ENCODE measurements at places on chromosomes 7 and 10.

DNA sequence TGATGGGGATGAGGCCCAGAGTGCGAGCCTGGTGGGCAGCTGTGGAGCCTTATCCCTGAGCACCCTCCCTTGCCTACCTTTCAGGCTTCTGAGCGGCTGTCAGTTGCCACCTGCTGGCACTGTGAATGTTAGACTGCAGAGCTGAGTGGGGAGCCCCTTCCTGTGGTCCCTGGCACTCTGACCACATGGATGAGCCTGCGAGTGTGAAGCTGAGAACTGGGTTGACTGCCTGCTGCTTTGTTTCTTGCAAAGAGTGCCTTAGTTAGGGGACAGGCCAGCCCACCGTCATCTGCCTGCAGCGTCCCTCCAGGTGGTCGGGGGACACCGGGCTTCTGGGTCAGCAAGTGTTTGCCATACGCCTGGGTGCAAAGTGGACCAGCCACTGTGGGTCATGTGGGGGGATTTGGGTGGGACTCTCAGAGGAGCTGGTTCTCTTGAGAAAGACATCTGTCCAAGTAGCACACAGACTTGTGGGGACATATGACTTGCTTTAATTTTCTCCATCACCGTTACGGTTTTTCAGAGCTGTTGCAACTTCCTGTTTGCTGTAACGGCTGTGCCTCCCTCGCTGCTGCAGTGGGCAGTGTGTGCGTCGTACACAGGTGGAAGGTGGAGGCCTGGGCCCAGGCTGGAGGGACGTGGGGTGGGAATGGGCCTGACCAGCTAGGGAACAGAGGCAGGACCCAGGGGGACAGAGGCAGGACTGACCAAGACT lies 13.7 kb downstream of the INPP5A start:
- no peak for DNase-seq

DNA sequence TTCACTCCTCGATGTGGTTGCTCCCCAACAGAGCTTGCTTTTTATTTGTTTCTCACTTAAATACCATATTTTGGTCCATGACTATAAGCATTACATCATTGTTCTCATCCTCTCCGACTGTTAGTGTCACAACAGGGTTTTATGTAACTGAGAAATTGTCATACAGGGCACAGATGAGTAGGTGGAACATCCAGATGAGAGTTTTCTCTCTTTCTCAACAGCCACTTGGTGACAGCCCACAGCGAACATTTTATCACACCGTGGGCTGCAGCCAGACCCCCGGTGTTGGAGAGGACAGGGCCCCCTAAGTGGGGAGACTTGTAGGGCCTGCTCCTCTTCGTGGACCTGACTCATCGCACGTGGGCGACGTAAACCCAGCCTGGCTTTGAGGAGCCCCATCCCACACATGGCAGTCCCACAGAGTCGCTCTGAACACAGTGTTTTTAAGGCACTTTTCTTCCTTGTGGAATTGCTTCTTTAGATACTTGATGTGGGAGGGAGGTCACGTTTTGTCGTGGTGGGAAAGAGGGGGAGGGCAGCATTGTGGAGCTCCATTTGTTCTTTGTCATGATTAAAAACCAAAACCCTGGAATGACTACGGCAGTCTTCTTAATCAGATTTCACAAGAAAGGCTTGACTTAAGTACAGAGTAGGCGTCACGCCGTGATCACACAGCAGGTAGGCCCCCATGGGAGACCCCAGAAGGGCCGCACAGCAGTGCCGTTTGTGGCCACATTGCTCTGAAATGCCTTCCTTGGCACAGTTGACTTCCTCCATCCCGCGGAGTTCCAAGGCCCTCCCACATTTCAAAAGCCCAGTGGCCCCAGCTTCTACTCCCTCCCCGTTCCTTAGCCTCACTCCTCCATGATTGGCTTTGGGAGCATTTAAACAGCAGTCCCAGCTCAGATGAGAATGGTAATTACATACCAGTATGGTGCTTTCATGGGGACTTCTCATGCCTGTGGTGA lies 220.6 kb downstream of the CCDC3 start:
- no peak for DNase-seq

- no peak for DNase-seq
Observed at GRCh38 chr7:73827567-73828106, 3.2 kb upstream of the CLDN4 start.

DNA sequence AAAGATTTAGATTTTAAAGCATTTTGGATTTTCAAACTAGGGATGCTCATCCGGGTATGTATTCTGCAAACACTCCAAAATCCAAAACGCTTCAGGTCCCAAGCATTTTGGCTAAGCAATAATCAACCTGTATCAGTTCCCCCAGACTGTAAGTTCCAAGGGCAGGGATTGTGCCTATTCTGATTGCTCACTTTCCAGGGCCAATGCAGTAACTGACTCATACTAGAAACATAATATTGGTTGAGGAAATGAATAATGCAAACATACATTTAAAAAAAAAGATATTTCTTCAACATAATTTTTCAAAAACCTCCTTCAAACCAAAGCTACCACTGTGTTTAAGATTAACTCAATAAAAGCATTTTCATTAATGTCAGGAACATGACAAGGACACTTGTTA lies 69.5 kb downstream of the HIBADH start:
- no peak for DNase-seq

- no peak for DNase-seq
Observed at GRCh38 chr10:11045995-11046775, 28.5 kb downstream of the CELF2 start.

GRCh38 chr10:126503392-126504062 lies 115.2 kb upstream of the ADAM12 start:
- no peak for DNase-seq

GRCh38 chr10:98576096-98576495 lies 129.4 kb upstream of the HPS1 start:
- DNase-seq: no peak

GRCh38 chr7:2645274-2645868 lies 13.6 kb downstream of the TTYH3 start:
- DNase-seq: no peak

DNA sequence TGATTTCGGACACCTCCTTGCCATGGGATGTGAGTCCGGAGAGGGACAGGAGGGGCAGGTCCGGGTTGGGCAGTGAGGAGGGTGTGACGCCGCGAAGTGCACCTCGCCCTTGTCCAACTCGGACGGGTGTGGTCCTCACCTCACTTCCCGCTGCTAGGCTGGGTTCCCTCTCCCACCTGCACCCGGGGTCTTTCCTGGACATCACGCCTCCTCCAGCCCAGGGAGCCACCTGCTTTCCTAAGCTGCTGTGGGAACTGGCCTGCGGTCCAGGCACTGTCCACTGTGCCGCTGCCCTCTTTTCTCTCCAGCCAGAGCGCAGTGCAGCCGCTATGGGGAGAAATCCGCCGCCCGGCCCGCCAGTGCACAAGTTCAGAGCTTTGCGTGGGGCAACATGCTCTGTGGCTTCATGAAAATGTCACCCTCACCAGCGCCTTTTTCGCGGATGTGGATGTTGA lies 45.0 kb upstream of the ZNF716 start:
- DNase-seq: no peak

GRCh38 chr7:20503278-20503950 lies 112.1 kb upstream of the ABCB5 start:
- DNase-seq: no peak

DNA sequence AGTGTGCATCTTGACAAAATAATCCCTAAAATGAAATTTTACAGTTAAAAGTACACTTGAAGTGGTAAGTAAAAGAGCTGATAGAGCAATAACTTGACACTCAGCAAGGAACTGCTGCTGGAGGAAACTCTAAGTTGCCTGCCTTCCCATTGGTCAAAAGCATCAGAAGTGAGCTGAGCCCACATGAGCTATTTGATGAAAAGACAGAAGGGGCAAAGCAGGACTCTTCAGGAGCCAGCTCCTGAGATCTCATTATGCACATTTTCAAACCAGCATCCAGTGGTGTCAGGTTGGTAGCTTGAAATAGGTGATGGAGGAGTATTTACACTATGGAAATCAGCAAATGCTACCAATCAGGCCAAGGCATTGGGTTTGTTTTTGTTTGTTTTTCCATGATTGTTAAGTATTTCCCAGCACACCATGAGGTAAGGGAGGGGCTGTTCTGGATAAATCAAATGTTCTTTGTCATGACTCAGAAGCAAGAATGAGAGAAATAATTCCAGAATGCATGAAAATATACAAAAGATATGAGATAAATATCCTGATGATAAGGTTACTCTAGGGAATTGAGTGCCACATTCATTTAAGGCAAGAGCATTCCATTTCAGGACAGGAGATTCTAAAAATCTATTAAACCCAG lies 316.6 kb downstream of the SNX13 start:
- no peak for DNase-seq

DNA sequence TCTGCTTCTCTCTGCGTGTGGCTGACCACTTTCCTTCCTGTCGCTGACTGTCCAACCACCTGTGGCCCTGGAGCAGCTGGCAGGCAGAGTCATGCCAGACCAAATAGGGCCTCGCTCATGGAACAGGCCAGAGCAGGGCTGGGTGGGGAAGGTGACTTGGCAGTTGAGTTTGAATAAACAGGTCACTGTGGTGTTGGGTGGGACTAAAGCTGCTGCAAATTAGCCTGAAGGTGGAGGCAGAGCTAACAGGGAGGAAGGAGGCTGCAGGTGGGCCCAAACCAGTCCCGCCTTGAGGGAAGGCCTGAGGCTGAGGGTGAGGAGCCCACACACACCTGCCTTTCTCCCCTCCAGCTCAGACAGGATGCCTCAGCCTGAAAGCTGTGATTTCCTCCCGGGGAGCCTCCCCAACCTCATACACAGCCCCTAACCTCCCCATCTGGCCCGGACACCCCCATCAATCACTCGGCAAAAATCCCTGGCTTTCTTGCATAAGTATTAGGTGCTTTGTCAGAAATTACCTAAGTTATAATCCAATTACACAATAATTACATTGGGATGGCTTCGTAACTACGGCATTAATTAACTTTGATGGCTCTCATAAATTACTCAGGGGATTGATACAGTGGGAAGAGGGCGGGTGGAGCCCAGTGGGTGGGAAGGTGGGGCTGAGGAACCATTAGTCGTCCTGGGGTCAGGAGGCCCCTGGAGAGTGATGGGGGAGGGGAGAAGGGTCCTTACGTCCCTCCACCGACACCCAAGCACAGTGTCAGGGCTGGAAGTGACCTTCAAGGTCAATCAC lies 97.7 kb upstream of the PCBD1 start:
- DNase-seq: no peak

DNA sequence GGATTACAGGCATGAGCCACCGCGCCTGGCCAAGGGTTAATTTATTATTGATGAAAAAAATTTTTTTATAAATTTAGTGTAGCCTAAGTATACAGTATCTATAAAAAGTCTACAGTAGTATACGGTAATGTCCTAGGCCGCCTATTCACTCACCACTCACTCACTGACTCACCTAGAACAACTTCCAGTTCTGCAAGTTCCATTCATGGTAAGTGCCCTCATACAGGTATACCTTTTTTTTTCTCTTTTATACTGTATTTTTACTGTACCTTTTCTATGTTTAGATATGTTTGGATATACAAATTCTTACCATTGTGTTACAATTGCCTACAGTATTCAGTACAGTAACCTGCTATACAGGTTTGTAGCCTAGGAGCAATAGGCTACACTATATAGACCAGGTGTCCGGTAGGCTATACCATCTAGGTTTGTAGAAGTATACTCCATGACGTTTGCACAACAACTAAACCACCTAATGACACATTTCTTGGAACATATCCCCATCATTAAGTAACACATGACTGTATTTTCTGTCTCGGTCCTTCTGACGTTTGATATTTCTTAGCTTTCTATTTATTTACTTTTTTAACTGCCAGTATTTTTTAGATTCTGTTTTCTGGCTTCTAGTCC lies 23.4 kb downstream of the IRF5 start:
- no peak for DNase-seq

DNA sequence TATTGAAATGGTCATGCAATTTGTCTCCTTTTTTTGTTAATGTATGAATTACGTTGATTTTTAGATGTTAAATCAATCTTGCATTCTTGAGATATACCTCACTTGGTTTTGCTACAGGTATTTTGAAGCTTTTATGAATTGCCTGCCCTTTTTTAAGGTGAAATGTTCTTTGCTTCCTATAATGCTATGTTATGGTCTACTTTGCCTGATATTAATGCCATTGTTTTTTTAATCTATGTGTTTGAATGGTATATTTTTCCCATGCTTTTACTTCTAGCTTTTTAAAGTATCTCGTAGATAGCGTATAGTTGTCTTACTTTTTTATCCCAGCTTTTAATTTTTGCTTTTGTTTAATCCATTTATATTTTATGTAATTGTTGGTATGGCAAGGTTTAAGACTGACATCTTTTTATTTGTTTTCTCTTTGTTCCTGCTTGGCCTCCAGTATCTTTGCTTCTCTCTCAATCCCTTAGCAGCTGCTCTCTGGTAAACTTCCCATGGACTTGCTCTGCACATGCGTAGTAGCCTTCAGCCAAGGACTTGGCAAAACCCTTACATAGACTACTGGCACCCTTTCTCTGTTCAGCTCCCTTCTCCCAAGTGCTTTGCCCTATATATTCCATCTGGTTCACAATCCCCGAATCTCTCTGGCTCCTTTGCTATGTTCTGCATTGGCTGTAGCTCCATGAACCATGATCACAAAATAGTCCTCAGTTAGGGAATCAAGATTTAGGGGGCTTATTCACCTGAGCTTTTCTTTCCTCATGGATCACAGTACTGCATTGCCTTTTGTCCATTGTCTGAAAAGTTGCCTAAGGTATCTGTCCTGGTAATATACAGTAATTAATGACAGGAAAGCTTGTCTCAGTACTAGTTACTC lies 8.4 kb downstream of the TRIM24 start:
- DNase-seq: no peak

- DNase-seq: no peak
Observed at GRCh38 chr10:26534384-26534783, 96.2 kb downstream of the APBB1IP start.

DNA sequence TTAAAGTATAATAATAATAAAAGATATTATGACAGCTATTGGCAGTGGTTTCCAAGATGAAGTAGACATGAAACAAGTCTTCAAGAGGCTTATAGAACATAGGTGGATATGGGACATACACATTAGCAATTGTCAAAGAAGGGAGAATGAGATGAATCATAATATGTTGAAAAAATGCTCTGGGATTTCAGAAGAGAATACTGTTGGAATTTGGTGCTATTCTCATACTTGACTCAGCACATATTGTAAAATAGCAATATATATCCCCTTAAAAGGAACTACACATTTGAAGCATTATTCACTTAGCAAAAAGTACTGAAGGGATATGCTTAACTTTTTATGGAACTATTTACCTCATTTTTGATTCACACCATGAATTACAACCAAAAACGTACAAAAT lies 577.2 kb upstream of the PCDH15 start:
- DNase-seq: no peak

- DNase-seq: no peak
Observed at GRCh38 chr7:124874644-124875163, 54.9 kb downstream of the POT1 start.

- no peak for DNase-seq
Observed at GRCh38 chr7:123639631-123640030, 16.0 kb upstream of the LMOD2 start.

DNA sequence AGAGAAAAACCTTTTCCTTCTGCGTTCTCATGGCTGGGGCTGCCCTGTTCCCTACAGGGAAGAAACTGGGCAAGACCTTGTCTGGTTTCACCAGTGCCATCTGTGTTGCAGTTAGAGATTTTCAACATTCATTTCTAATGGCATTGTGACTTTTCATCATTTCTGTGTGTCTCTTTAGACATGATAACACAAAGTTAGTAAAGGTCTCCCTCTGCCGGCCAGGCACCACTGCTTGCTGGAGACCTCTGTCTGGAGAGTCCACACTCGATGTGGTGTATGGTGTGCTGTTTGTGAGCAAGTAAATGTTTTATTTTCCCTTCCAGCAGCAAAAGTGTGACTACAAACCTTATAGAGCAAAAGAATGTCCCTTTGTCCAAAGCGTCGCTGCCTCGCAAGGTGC lies 213.5 kb downstream of the PAXIP1 start:
- DNase-seq: no peak

GRCh38 chr10:13376297-13376696 lies 28.2 kb upstream of the SEPHS1 start:
- no peak for DNase-seq
